Stimulated activated CD8-positive, alpha-beta memory T cell treated with anti-CD3 and anti-CD28 coated beads, Interleukin-4, amount 100 ng/mL, for 4 hours (primary cell): ENCODE measurements at places on chromosomes 7 and 10.

- DNase-seq, result no peak
Observed at GRCh38 chr7:34487391-34488115, 170.5 kb upstream of the NPSR1 start.

GRCh38 chr10:103740611-103741010, 114.8 kb downstream of the SH3PXD2A start:
- DNase-seq, result no peak

GRCh38 chr10:12709521-12709963, 292.0 kb downstream of the CCDC3 start:
- no peak for DNase-seq

DNA sequence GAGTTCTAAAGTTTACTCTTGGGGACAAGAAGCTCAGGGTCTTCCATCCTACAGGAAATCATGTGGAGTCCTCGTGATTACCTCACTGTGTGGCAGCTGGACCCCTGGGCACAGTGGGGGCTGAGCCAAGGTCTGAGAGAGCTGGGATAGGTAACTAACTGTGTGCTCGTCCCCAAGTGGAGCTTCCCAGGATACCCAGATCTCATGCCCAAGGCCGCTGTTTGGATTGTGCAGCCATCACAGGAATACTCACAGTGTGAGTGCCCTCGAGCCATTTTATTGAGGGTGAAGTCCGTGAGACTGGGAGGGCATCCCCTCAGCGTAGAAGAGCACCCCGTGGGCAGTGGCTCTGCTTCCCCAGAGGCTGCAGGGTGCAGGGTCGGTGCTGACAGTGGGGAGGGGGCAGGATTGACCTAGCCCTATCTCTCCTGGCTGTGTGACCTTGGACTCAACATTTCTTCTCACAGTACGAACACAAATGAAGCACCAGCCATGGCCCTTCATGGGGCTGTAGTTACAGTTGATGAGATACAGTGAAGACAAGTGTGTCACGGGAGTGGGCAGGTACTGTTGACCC, 69.6 kb upstream of the LEP start:
- DNase-seq, result no peak

- no peak for DNase-seq
Observed at GRCh38 chr7:16515785-16516685, 10.6 kb upstream of the LRRC72 start.

DNA sequence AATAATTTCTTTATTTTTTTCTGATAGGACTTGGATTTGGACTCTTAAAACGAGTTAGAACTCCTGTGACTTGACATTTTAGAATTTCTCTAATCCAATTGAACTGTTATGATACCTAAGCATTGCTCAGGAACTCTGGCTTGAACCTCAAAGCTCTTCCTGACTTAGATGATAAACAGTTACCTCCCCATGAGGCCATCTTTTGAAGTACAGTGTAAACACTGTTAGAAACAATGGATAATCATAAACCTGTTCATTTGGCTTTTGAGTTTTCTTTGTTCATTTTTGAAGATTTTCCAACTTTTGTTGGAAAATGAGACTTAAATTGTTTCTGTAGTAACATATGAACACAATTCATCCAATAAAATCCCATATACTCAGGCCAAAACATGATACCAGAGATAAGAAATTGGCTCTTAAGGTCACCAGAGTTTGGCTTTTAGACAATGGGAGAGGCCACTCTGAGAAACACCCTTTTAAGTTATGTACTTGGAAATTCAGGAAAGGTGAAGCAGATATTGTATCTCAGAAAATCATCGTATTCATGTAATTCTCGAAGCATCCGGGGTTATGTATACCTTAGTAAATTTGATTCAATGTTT, 59.6 kb downstream of the RUNDC3B start:
- no peak for DNase-seq

DNA sequence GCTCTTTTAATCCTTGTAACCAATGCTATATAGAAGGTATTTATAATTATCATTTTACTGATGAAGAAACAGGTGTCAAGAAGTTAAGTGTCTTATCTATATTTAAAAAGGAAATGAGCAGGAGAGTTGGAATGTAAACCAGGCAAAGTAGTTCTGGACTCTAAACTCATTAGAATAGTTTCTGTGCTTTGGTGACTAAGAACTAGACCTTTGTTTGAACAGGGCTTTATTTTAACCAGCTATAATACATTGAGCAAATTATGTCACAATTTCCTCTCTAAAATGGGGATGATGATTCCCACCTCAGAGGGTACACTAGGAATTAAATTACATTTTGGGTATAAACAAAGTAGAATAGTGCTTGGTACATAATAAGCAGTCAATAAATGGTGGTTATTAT, 236.0 kb downstream of the MAGI2 start:
- no peak for DNase-seq

GRCh38 chr7:29806208-29806994, at the start of gene WIPF3:
Gene WIPF3, plus strand, starts transcription at chr7:29806508. Its CDS starts 28,217 bp downstream, at chr7:29834725.
- no peak for DNase-seq

DNA sequence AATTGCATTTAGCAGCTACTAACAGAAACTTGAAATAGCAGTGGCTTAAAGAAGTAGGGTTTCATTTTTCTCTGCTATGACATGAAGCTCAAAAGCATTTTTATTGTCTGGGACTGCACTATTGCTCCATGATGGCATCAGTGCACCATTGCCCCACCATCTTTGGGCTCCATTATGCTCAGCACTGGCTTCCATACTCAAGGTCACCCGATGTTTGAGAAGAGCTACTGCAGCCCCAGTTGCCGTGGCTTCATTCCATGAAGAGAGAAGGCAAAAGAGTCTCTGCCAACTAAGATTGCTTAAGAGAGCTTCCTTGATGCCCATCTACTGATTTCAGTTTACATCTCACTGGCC, 192.2 kb upstream of the LRGUK start:
- no peak for DNase-seq
